ENCODE measurements at places on chromosomes 1 and 21.

- no peak for DNase-seq
Observed at GRCh38 chr1:185574139-185574875, 159.9 kb upstream of the HMCN1 start.

DNA sequence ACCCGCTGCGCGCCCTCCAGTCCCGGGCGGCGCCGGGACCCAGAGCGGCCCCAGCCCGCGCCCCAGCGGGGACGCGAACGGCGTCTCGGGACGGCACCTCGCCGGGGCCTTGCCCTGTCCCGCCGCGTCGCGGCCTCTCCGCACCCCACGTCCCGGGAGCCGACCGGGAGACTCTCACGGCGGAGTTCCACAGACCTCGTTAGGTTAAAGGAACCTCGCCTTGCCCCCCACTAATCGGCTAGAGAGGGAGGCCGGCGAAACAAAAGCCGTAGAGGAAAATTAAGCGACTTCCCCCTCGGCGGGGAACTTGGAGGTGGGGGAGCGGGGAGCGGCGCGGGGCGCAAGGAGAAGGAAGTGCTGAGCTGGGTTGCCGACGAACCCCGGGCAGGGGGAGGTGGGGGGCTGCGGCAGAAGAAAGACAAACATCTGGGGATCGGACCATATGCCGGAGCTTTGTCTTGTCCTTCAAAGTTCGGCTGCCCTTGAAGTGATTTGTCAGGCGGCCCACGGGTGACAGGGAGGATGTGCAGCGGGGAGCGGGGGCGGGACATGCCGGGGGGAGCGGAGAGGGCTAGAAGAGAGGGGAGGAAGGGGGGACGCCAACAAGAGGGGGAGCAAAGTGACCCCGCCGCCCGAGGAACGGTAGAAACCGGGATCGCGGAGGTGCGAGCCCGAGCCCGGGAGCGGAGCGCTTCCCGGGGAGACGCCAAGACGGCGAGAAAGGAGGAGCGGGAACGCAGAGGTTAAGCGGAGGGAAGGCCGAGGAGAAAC is 120.0 kb upstream of the RRP15 start:
- no peak for DNase-seq

- DNase-seq = peak; percentile 51
Observed at GRCh38 chr1:115642168-115643072, 650 bp downstream of the VANGL1 start.

DNA sequence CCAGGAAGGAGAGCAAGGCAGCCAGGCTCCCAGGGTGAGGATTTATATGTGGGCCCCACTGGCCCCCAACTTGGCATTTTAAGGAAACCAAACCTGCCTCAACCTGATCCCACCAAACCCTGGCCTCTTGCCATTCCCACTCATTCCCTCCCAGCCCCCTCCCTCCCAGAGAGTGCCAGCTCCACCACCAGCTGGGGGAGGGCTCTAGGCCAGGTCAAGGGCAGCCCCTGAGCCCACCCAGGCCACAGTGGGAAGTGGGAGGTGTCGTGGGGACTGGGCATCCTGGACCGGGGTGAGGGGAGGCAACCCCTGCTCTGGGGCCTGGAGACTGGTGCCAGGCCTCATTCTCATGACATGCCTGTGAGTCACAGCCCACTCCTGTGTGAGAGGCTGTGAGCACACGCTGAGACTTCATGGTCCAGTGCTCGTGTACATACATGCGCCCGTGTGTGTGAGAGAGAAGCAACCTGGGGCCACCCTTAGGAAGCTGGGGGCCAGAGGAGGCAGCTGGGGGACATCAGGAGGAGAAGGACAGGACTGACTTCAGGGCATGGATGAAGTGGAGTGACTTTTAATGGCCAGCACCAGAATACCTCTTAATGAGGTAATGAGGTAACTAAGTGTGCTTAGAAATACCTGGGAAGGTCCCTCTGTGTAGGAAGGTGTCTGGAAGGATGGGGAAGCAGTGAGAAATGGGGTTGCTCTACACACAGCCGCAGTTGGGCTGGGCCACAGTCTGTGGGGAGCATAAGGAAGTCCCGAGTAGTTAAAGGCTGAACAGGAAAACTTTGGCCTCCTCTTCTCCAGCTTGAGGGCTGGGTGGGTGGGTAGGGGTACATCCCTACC is at the start of gene S100A2:
Gene S100A2 (minus strand): TSS at position 316 of the 846 bp plus-strand sequence. CDS start 1,967 bp downstream, outside the sequence.
- DNase-seq = peak; percentile 65

- no peak for DNase-seq
Observed at GRCh38 chr1:9004031-9004699, 22.1 kb downstream of the SLC2A7 start.

DNA sequence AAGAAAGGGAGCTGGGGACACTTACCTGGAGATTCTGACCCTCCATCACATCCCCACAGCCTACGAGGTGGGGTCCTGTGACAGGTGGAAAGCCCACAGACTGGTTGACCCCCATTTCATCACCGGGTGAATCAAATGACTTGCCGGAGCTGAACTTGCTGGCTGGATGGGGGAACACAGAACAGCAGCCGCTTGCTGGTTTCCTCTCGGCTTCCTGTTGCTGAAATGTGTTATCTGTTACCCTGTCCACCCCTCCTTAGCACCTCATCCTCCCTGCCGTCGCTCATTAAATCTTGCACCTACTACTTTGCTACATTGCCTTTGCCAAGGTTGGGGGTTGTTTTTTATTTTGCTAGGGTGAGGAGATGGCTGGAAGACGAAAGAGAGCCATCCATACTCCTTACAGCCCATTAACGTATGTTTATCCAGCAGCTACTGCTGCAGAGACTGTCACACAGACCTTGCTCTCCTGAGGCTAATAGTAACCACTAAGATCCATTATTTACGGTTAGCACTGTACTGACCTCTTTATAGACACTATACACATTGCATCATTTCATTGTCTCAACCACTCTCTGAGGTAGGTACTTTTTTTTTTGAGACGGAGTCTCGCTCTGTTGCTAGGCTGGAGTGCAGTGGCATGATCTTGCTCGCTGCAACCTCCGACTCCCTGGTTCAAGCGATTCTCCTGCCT is 7.0 kb downstream of the PAFAH2 start:
- peak; percentile 17 for DNase-seq

DNA sequence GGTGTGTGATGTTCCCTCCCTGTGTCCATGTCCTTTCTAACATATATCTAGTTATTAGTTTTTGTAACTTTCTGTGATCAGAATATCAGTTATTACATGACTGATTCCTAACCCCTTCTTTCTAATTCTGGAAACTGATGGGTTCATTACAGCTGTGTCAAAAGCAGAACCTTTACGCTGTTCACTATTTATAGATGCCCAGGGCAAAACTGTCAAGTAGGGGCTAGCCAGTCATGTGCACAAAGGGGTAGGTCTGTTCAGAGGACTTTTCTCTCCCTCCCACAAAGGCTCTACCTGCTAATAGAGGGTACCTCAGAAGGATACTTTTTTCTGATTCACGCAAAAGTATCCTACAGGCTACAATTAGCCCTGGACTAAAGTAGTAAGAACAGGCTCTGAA is 79.2 kb downstream of the NRDC start:
- no peak for DNase-seq

DNA sequence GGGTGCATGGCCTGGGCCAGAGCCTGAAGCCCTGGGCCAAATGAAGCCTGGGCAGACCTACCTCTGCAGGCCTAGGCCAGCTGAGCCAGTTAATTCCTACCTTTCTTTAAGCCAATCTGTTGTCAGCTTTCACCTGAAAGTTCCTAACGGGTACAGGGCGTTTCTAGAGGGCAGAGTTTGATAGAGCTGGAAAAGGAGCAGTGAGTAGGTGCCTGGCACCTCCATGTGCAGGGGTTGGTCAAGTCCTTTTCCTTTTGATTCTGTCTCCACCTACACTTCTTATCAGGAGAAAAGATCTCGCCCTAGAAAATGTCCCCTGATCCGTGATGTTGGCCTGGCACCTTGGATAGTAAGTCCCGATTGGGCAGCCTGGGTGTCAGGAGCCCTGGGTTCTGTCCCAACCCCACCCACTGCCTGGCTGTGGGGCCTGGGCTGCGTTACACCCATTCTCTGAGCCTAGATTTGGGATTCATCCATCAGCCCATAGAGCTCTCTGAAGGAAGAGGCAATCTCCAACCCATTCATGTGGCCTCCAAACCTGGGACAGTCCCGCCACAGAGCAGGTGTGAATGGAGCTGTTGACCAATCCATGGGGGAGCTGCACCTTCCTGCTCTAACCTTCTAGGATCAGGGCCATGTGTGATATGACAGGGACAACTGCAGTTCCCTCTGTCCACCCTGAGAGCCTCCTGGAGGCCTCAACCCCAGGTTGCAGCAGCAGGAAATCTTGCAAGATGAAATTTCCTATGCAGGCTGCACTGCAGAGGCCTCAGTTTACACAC is 304.3 kb downstream of the MATN1 start:
- DNase-seq = no peak

- no peak for DNase-seq
Observed at GRCh38 chr1:47915677-47916353, 81.4 kb downstream of the TRABD2B start.

- DNase-seq = no peak
Observed at GRCh38 chr1:65011983-65012382, 45.6 kb upstream of the JAK1 start.

GRCh38 chr1:115977499-115978258 is 1.4 kb downstream of the SLC22A15 start:
- peak; percentile 4 for DNase-seq

- peak; percentile 74 for DNase-seq
Observed at GRCh38 chr1:37556712-37557196, at the start of gene DNALI1. TSS of gene DNALI1 (plus strand) at chr1:37556940. CDS start at chr1:37556995, 55 bp downstream.

GRCh38 chr21:41868062-41868710 is 11.0 kb downstream of the PRDM15 start:
- DNase-seq = no peak

DNA sequence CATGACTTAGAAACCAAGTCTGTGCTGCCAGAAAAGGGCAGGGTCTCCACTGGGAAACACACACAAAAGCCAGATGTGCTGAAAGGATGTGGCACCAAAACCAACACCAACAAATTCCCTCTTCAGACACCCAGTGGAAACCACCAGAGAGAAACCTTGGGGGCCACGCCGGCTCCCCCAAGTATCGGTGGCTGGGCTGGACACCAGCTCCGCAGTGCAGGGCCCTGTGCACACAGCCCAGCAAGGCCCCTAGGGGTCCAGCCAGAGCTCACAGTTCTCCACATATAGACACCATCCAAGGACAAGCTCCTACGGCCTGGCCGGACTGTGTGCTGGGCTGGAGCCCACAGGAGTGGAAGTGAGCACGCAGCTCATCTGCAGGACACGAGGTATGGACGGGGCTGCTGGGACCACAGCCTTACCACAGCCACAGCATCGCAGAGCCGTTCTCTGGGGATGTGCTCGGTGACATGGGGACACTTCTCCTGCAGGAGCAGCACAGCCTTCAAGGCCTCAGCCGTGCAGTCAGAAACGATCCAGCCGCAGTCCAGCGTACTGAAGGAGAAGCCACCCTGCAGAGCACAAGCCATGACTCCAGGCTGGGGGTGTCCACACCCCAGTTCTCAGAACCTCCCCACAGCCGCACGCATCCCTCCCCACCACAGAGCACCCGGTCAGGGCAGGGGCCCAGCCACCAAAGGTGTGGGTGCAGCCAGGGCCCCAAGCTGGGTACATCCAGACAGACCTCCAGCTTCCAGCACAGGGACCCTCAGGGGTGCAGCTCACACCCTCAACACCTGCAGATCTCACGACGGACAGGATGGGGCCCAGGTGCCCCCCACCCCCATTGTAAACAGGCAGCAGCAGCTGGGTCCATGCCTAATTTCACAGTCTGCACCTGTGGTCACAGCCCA is 21.3 kb downstream of the LSS start:
- no peak for DNase-seq

- no peak for DNase-seq
Observed at GRCh38 chr1:96256130-96256790, 465.3 kb upstream of the PTBP2 start.

- no peak for DNase-seq
Observed at GRCh38 chr1:82614090-82614489, 813.4 kb downstream of the ADGRL2 start.

DNA sequence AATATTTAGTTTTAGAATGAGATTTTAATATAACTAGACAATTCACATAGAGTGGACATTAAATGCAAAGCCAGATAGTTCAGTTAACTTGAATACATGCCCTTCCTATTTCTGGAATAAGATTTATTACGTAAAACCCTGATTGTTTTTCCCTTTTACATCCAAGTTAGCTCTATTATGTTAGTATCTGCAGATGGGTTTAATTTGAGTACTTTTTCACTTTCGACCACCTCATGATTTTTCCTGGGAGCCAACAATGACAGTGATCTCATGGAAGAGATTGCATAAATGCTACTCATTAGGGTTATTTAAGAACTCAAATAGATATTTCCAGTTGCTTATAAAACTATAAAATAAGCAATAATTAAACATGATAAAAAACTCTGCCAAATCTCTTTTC is 199.4 kb upstream of the PTGFR start:
- DNase-seq = no peak

GRCh38 chr1:71792264-71792663 is 490.1 kb downstream of the NEGR1 start:
- peak; percentile 3 for DNase-seq

GRCh38 chr1:100320311-100321099 is 31.8 kb upstream of the CDC14A start:
- no peak for DNase-seq

DNA sequence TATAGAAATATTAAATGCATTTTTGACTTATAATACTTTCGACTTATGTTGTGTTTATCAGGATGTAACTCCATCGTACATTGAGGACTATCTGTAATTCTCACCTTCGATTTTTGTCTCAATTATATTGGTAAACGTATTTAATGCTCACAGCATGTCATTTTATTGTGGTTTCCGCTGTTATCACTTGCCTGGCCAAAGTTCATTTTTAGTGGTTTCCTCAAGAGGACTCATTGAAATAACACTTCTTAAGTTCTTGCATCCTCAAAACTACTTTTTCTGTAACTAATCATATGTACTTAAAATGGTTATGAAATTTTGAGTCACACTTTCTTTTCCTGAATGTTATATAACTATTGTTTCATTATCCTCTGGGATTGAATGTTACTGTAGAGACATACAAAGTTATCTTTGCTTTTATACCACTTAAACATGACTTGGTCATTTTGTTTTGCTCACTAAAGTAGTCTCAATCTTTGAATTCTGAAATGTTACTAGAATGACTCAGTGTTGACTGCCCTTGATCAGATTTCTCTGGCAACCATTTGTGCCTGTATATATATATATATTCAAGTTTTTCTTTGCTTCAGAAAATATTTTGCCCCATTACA is 289.6 kb upstream of the PROX1 start:
- DNase-seq = no peak

DNA sequence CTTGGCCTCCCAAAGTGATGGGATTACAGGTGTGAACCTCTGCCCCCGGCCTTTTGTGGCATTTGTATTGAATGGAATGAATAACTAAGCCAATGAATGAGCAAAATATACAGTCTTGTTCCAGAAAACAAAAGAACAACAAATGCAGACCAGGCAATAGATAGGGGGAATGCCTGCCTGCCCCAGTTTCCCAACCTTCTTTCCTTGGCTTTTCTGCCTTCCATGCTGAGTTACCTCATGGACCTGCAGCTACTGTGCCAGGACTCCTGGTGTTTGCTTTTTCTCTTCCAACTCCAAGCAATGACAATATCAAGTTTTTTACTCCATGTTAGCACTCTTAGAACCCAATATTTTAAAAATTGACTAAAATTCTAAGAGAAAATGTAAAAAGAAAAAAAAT is 58.6 kb upstream of the BACH1 start:
- no peak for DNase-seq

Measured in hematopoietic multipotent progenitor cell treated with erythropoietin and hydrocortisone succinate and interleukin-3 and kit ligand, for 8 days (in vitro differentiated cells).